Foreskin melanocyte (primary cell): ENCODE measurements at places on chromosomes 2 and 18.

- DNase-seq = peak; percentile 26
These were observed 77.2 kb upstream of the TXNDC2 start for GRCh38 chr18:9808295-9809241.

DNA sequence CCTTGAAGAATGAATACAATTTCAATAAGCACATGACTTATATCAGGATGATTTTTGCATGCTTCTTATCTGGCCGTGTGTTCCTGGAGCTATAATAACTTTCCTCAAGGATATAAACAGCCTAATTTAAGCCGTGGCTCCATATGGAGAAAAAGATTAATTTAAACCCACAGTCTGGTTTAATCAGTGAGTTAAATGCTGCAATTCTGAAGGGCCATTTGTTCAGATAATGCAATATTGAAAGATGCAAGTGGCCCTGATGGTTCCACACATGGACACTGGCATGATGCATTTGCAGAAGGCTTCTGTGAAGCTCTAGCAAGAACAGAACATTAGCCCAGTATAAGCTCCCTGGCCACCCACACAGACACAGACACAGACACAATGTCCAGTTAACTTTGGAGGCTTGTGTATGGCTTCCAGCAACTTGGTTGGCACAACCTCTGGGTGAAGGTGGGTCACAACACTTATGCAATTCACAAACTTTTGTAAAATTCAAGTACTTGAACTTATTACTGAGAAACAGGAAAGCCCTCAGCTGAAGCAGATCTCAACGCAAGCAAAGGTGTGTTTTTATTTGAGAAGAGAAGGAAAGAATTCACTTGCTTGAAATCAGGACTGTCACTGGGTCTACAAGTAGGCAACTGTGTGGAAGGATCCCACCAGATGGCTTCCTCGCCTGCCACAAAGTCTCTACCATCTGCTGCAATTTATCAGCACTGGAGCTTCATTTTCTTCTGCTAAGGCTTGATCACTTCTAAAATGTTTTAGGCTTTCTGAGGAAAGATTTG, 63.3 kb downstream of the MDH1 start:
- no peak for DNase-seq

DNA sequence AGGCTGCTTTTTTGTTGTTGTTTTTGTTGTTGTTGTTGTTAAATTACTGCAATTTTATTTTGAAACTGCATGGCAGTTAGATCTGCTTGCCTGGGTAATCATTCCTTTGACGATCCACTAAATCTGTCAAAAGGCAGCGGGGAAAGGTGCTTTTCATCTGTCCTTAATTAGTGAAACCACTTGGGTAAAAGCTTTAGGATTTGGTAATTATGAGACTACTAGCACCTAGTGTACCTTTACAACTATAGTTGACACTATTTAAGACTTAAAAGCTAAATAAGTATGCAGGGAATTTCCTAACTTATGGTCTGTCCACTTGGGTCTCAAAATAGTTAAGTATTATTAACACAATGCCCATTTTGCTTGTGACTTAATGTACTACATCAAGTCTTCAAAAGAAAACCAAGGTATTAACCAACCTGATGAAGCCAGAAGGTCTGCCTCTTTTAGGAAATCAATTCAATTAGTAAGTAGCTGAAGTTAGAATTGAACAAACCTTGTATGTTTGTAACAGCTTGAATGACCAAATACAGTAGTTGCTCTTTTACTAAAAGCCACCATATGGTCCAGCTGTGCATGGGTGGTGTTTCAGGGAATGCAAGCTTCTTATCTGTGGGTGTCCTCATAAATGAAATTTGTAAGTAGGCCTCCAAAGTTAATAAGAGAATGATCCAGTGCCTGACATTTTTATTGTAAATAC, 44.8 kb downstream of the NAB1 start:
- no peak for DNase-seq

DNA sequence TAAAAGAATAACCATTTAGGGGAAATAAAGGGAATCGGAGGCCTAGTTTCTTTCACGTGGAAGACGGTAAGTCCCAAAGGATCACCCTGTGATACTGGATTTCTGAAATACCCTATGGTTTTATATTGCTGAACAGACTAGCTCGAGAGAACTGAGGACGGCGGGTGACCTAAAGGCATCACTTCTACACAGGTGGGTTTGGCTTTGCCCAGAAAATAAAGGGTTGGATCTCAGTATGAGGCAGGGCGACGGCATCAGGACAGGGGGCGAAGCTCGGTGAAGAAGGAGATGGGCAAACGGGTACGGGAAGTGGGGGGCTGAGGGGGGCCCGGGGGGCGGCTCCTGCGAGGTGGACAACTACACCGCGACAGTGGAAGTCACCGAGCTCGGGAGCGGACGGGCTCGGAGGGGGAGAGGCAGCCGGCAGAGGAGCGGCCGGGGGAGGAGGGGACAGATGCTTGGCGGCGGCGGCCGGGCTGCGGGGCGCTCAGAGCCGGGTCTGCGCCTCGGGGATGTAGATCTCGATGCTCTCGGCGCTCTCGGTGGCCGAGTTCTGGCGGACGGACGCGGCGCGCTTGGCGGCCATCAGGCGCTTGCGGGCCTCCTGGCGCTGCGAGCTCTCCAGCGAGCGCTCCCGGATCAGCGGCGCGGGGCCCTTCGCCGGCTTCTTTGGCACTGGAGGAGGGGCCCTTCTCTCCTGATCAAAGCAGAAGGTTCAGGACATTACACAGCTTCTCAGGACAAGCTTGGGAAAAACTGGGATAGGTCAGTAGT, 48.9 kb downstream of the TGIF1 start:
- DNase-seq = no peak

DNA sequence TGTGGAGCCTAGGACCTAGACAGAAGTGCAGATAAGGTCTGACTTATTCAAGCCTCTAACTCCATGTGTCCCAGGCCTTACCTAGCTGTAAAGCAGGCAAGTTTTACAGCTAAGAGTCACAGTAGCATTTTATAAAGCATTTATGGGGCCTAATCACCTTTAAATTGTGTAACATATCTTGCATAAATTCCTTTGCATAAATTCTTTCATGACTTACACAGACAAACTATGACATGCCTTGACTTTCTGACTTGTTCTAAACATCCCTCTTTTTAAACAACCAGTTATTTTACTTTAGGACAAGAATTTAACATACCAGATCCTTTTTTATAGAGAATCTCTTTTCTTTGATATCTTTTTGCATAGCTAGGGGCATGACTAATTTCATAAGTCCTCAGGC, 1257.8 kb upstream of the NRXN1 start:
- DNase-seq = no peak

- peak; percentile 60 for DNase-seq
These were observed 31.9 kb downstream of the GAD1 start for GRCh38 chr2:170848587-170848986.

DNA sequence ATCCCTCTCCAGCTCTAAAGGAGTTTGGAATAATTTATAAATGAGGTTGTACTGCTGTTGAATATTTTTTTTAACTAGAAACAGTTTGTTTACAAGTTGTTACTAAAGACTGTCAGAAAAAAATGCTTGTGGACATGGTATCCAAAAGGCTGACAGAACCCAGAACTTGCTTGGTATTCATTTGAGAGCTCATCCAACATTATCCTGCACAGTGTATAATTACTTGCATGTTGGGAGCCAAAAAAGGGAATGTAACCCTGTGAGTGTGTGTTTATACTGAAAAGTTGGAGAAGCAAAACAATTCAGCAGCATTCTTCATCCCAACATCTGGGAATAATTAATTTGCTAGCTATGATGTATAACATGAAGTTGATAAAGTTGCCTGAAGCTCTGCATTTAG, 42.1 kb upstream of the EHBP1 start:
- DNase-seq = no peak

DNA sequence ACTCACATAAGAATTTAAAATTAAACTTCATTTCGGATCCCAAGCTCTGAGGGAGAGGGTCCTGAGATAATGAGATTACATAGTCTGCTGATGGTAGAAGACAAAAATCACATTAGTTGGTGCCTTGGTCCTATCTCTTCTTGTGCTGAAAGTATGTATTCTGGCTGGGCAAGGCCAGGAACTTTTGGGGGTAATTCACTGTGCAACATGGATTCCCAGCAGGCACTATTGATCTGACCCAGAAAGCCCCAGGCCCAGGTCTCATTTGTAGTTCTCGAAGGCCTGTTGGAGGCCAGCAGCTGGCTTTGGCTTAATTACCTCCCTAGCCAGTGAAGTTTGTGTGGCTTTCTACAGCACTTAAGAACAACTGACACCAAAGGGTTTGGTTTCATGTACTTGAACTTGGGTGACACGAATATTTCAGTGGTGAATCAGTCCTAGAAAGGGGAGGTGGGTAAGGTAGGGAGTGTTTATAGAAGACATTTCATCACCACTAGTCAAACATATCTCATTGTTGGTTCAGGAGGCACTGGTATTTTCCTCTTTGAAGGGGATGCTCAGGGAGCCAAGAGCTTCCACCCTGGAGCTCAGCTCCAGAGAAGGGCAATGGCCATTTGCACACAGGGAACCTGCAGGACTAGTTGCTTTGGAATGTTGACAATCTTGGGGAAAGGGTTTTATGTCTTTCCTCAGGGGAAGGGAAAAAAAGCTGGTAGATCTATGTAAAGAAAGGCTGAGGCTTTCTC, 217.8 kb downstream of the OSR1 start:
- DNase-seq = no peak

DNA sequence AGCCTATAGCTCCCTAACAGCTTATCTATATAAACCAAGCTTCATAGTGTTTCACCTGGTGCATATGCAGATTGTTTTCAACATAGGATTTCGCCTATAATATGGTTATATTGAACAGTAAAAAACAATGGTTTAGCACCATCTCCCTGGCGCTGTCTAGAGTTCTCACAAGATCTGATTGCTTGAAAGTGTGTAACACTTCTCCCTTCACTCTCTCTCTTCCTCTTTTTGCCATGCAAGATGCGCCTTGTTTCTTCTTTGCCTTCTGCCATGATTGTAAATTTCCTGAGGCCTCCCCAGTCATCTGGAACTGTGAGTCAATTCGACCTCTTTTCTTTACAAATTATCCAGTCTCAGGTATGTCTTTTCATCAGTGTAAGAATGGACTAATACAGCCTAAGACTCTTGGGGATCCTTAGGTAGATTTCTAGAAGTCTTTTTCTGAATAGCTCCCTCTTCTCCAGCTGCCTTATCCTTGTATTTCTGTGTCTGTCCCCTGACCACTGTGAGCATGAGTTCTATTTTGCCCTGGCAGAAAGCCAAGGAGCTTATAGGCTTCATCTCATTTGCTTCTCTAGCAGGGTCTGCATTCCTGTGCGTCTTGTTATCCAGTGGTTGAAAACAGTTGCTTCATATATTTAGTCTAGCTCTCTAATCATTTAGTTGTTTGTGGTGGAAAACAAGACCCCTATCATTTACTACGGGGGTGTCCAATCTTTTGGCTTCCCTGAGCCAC, 401.6 kb downstream of the GPD2 start:
- no peak for DNase-seq

GRCh38 chr18:47249314-47249981, 2.0 kb downstream of the SKOR2 start:
- DNase-seq = no peak

GRCh38 chr2:100527440-100528015, 35.3 kb upstream of the PDCL3 start:
- DNase-seq = no peak

GRCh38 chr2:164620873-164621763, at the start of gene GRB14:
Gene GRB14, minus strand, starts transcription at chr2:164621482. Its CDS starts 173 bp downstream, at chr2:164621309.
- no peak for DNase-seq

DNA sequence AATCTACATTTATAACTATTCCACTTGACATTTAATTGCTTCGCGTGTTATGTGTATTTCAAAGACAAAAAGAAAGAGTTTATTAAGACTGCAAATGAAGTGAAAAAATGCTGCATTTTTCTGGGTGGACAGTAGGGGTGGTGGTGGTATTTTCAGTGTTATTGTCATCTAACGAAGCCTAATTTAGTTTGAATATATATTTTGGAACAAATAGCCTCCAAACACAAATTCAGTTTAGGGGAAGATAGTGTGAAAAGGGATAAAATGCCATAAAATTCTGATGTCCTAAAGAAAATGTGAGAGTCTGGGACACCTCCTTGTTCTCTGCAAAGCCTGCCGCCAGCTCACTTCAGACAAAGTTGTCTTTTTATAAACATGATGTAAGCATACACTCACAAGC, 425.1 kb downstream of the NRXN1 start:
- peak; percentile 47 for DNase-seq

- DNase-seq = no peak
These were observed 2.6 kb upstream of the ZFP36L2 start for GRCh38 chr2:43228756-43229659.

DNA sequence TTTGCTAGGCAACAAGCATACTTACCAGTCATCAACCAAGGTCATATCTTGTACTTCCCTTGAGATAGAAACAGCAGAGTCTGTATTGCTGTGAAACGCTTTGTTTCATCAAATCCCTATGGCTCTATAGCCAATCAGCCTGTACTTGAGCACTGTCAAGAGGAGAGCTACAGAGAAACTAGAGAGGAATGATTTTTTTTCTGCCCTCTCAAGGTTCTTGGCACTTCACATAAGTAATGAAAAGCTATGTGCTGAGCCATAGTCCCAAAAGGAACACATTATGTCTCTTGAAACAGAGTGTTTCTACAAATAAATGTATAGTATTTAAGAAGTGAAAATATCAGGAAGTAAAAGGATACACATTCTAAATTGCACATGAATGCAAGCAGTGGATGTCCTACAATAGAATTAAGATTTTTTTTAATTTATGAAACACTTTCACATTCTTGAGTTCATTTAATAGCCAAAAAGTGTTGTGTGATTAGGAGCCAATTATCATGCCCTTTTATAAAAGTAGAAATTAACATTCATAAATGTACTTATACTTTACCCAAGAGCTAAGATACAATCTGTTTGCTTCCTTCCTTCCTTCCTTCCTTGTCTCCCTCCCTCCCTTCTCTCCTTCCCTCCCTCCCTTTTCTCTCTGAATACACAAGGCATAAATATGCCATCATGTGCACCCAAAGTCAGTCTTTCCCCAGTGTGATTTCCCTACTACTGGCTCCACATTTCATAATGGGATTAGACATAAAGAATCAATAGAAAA, 131.8 kb downstream of the CSRNP3 start:
- peak; percentile 11 for DNase-seq

DNA sequence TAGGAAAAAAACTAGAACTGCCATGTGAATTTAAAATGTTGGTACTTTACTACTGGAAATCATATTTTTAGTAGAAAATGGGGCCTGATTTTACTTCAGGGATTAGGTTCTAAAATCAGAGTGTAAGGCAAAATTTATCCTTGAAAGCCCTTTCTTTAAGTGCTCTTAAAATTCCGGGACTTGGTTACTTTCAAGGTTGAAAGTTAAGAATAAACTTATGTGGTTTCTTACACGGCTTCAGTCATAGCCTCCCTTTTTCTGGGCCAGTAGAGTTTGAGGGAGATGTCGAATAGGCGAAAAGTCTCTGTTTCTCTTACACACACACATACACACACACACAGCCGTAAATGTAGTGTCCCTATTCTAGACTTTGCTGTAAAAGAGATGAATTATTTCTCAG, 13.1 kb downstream of the KCNE4 start:
- DNase-seq = no peak

GRCh38 chr18:72673242-72673641, 129.1 kb upstream of the CBLN2 start:
- DNase-seq = no peak
